Right lobe of liver (tissue), 6 donors: ENCODE measurements at places on chromosomes 5 and 9. TPM values are rescaled to one million over a fixed set of nuclear protein-coding genes. Genes with fewer than 3 reads are reported as not detected.

DNA sequence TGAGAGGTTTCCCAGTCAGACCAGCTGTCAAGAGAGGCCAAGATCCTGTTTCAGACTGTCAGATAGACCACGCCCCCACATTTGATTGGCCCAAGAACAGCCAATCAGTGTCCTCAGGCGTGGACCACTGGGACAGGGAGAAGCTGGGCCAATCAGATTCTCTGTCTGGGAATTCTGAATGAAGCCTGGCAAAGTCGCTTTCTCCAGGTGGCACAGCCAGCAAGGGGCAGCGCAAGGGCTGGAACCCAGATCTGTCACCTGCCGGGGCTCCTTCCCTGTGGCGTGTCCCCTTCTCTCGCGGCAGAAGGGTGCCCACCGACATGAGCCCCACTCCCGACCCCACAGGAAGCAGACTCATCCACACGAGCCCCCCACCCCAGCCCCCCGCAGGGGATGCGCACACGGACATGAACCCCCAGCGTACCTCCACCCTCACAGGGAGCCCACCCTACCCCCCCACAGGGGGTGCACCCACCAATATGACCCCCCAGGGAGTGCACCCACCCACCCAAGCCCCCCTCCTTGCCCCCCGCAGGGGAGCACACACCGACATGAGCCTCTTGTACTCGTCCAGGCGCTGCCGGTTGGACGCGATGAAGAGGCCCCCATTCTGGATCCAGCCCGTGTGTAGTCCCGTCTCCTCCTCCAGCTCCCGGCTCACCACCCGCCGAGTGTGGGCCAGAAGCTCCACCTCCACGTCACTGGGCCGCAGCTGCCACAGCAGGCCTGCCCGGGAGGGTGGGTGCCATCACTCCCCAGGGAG, 6.1 kb downstream of the SARDH start:
- H3K4me1 ChIP-seq = peaks cover 18% of the 10 kb centered on the region
- no peak overlapping the region for H3K27ac ChIP-seq
- H3K4me3 ChIP-seq = no peak overlapping the region
- no peak for DNase-seq

DNA sequence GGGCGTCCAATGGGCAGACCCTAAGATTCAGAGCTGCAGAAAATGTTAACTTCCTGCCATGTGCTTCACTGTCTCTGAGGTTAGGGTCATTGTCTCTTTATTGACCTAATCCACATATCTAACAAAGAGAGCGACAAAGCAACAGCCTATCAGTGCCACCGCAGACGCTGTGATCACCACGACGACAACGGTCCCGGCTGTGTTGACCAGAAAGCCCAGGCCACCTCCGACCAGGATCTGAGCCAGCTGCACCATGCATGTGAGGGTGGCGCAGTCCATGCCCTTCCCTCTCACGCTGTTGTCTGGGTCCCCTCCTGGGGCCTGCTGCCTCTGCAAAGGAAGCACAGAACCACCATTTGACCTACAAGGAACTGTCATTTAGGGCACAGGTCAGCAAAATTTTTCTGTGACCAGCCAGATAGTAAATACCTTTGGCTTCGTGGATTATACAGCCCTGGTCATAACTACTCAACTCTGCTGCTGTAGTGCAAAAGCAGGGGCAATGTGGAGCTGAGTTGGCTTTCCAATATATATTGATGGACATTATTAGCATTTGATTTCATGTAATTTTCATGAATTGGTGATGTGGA, 8.5 kb downstream of the RXFP3 start:
- DNase-seq = no peak
- no peaks in the 10 kb centered on the region for H3K27me3 ChIP-seq
- H3K4me3 ChIP-seq = no peak overlapping the region
- H3K4me1 ChIP-seq = no peaks in the 10 kb centered on the region
- no peak overlapping the region for H3K27ac ChIP-seq

- H3K27me3 ChIP-seq = no peaks in the 10 kb centered on the region
- no peaks in the 10 kb centered on the region for H3K36me3 ChIP-seq
- no peak for DNase-seq
- peak overlapping the region; percentile 79 for H3K4me3 ChIP-seq
These were observed 10.4 kb downstream of the PTCH1 start for GRCh38 chr9:95506428-95506677.

- H3K27ac ChIP-seq = no peak overlapping the region
- DNase-seq = no peak
- H3K4me3 ChIP-seq = no peak overlapping the region
- H3K27me3 ChIP-seq = no peaks in the 10 kb centered on the region
- H3K36me3 ChIP-seq = no peaks in the 10 kb centered on the region
- no peaks in the 10 kb centered on the region for H3K4me1 ChIP-seq
These were observed 134.0 kb downstream of the RXRA start for GRCh38 chr9:134460206-134460605.

DNA sequence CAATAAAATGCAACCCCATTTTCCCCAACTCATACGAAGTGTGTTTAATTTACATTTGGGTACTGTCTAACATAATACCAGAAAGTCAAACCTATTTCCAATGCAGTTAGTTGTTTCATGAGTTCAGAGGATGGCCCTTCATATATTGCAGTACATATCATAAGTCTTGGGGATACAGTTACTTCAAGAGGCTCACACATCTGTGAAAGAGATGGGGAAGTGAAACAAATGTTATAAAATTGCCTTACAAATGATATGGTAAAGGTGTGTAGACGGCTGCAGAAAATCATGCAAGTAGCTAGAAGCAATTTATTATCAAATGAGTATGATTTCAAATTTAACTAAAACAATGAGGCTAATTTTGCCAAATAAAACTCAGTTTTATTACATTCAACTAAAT, 219.0 kb upstream of the CDH12 start:
- H3K4me1 ChIP-seq = no peaks in the 10 kb centered on the region

- no peaks in the 10 kb centered on the region for H3K36me3 ChIP-seq
- H3K4me1 ChIP-seq = no peaks in the 10 kb centered on the region
- no peak for DNase-seq
- H3K4me3 ChIP-seq = no peak overlapping the region
- no peak overlapping the region for H3K27ac ChIP-seq
- H3K27me3 ChIP-seq = no peaks in the 10 kb centered on the region
These were observed 70.8 kb upstream of the CDKN2B start for GRCh38 chr9:22079873-22080341.

DNA sequence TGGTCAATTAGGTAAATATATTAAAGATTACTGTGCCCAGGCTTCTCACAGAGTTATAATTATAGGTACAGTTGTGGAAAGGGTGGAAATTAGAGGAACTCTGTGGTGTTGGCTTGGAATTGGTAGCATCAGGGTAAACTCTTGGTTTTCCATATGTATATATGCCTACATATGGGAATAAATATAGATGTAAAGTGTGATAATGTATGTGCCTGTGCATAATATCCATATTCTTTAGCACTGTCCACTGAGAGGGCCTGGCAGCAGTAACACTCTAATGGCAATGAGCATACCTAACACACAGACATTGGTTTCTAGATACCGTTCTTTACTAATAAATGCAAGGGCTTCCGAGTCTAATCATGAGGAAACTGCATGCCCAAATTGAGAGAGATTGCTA, 4.0 kb upstream of the PTPDC1 start:
- no peak overlapping the region for H3K27ac ChIP-seq
- no peaks in the 10 kb centered on the region for H3K4me1 ChIP-seq
- H3K4me3 ChIP-seq = no peak overlapping the region

DNA sequence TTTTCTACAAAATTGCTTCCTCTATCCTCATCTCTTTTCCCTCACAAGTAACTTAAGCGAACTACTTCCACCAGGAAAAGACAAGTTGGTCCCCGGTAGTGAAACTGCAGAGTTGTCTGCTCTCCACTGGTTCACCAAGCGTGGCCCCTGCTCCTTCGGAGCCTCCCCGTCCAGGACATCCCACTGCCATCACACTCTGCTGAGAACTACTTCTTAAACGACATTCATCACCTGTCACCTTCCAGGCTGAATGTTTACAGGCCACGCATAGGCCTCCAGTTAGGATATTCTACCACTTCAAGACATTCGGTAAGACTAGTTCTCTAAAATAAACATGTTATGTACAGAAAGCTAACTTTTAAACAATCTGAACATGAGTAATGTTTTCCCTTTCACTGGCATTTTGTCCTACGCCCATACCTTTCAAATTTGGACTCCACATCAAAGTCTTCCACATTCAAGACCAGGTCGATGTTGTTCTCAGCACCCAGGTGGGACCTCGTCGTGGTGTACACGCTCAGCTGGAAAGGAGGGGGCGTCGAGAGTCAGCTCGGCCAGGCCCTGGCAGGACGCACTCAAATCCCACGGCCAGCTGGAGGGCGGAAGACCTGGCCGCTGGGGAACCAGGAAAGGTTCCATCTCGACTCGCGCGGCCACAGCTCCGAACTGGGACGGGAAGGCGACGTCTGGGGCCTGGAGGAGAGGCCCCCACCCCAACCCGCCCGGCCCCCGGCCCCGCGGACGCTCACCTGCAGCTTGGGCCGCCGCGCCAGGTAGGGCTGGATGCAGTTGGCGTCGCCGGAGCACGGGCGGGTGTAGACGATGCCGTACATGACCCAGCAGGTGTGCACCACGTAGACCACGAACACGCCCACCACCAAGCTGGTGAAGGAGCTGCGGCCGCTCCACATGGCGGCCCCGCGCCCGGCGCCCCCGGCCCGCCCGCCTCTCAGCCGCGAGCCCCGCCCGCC, 683 bp downstream of the CLPTM1L start:
- no peak for DNase-seq
- H3K36me3 ChIP-seq = peaks cover 22% of the 10 kb centered on the region
- H3K27me3 ChIP-seq = no peaks in the 10 kb centered on the region
- H3K27ac ChIP-seq = no peak overlapping the region

DNA sequence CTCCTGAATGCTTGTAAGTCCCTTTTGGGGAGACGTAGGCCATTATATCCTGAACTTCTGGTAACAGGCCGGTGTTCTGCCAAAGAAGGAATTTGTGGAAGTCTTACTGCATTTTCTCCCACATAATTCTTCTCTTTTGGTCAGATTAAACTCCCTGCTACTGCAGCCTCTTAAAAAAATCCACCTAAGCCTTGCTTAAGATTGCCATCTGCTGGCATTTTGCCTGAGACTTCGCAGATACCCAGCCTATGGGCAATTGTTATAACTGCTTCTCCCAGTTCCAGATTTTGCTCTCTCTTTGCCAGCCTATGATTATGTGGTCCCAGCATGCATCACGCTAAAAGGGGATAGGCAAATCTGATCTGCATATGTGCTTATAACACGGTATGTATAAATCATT, 391.6 kb upstream of the CHD1 start:
- H3K36me3 ChIP-seq = no peaks in the 10 kb centered on the region
- DNase-seq = no peak
- H3K27me3 ChIP-seq = no peaks in the 10 kb centered on the region
- no peaks in the 10 kb centered on the region for H3K4me1 ChIP-seq
- no peak overlapping the region for H3K27ac ChIP-seq

GRCh38 chr9:19127871-19128500, 694 bp upstream of the PLIN2 start:
- peak; percentile 43 for DNase-seq
- peak overlapping the region; percentile 98 for H3K27ac ChIP-seq
- peaks cover 26% of the 10 kb centered on the region for H3K36me3 ChIP-seq
- no peaks in the 10 kb centered on the region for H3K27me3 ChIP-seq
- peak overlapping the region; percentile 98 for H3K4me3 ChIP-seq
- H3K4me1 ChIP-seq = peaks cover 6% of the 10 kb centered on the region

DNA sequence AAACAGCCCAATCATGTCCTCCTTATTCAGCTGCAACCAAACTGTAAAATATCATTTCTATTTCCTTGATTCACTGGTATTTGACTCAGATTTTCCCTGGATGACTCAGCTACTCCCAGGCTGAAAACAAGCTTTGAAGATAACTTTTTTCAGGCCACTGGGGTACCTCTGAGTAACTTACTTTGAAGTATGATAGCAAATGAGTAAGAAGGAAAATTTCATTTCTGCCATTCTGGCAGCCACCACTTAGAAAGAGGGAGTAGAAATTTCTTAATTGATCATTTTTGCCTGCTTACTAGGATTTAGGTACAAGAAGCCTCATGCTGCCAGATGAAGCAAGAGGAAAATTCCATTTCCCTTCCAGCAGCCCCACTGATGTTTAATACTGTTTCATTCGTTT, 247.4 kb downstream of the PRELID2 start:
- H3K4me3 ChIP-seq = no peak overlapping the region
- no peak overlapping the region for H3K27ac ChIP-seq
- H3K27me3 ChIP-seq = no peaks in the 10 kb centered on the region
- H3K4me1 ChIP-seq = no peaks in the 10 kb centered on the region
- no peaks in the 10 kb centered on the region for H3K36me3 ChIP-seq
- no peak for DNase-seq

DNA sequence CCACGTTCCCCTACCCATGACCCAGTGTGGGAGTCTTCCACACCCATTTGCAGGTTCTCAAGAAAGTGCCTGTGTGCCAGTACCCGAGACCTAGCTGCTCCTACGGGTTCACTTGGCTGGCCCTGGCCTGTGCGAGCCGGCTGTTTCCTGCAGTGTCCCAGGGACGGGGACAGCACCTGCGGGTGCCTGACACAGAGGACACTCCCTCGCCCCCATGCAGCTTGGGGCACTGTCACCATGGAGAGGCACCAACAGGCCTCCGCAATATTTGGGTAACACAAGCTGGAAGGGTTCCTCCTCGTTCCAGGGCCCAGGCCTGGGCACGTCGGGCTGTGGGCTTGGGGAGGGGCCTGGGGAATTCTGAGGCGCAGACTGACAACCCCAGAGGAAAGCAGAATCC, 41.4 kb downstream of the DUSP1 start:
- no peaks in the 10 kb centered on the region for H3K27me3 ChIP-seq
- no peaks in the 10 kb centered on the region for H3K4me1 ChIP-seq
- no peaks in the 10 kb centered on the region for H3K36me3 ChIP-seq
- DNase-seq = no peak
- no peak overlapping the region for H3K27ac ChIP-seq
- no peak overlapping the region for H3K4me3 ChIP-seq

GRCh38 chr9:73806876-73807275, 655.2 kb downstream of the ANXA1 start:
- no peak overlapping the region for H3K4me3 ChIP-seq
- H3K4me1 ChIP-seq = no peaks in the 10 kb centered on the region
- H3K36me3 ChIP-seq = no peaks in the 10 kb centered on the region
- DNase-seq = no peak
- no peaks in the 10 kb centered on the region for H3K27me3 ChIP-seq
- H3K27ac ChIP-seq = no peak overlapping the region

- peak overlapping the region; percentile 8 for H3K4me3 ChIP-seq
- DNase-seq = no peak
- no peaks in the 10 kb centered on the region for H3K27me3 ChIP-seq
- H3K27ac ChIP-seq = peak overlapping the region; percentile 94
- H3K4me1 ChIP-seq = peaks cover 39% of the 10 kb centered on the region
These were observed 2.8 kb downstream of the CMBL start for GRCh38 chr5:10304932-10305331.

- H3K36me3 ChIP-seq = no peaks in the 10 kb centered on the region
- H3K4me1 ChIP-seq = no peaks in the 10 kb centered on the region
- H3K4me3 ChIP-seq = peak within 1 kb of the TSS; percentile 63
- no peak within 1 kb of the TSS for H3K27ac ChIP-seq
- H3K27me3 ChIP-seq = no peaks in the 10 kb centered on the region
These were observed at the start of gene ZNF483 for GRCh38 chr9:111525056-111525977. TSS of gene ZNF483 (plus strand) at chr9:111525179. CDS start at chr9:111527396, 2,217 bp downstream.

CCDC187 gene
- total RNA-seq = 0.62 TPM

HSD17B3 gene
- total RNA-seq = 3.5 TPM

PCDHA10 gene
- total RNA-seq = not detected

DPP7 gene
- total RNA-seq = 62.2 TPM

TRPM3 gene
- 0.46 TPM for total RNA-seq
